Activated T-cell treated with anti-CD3 and anti-CD28 coated beads, Interleukin-2, amount 50 U/mL, for 72 hours (primary cell): ENCODE measurements at places on chromosomes 6 and 20.

DNA sequence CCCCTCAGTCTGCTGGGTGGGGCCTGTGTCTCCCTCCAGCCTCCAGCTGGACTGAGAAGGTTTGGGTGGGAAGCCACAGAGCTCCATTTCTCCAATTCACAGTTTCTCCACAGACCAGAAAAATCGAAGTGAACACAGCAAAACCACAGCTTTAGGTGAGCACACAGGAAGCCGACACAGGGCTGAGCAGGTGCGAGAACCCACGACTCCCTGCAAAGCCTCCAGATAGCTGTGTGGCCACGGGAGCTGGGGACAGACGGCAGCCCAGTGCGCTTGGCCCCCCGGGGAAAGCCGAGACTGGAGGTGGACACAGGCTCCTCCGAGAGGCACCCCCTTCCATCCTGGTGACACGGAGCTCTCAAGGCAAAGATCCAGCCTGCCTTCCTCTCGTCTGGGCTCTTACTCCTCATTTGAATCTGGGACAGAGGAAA lies 29.0 kb upstream of the MPC1 start:
- DNase-seq: peak; percentile 21

GRCh38 chr6:11659757-11660156 lies 118.8 kb downstream of the ADTRP start:
- no peak for DNase-seq

DNA sequence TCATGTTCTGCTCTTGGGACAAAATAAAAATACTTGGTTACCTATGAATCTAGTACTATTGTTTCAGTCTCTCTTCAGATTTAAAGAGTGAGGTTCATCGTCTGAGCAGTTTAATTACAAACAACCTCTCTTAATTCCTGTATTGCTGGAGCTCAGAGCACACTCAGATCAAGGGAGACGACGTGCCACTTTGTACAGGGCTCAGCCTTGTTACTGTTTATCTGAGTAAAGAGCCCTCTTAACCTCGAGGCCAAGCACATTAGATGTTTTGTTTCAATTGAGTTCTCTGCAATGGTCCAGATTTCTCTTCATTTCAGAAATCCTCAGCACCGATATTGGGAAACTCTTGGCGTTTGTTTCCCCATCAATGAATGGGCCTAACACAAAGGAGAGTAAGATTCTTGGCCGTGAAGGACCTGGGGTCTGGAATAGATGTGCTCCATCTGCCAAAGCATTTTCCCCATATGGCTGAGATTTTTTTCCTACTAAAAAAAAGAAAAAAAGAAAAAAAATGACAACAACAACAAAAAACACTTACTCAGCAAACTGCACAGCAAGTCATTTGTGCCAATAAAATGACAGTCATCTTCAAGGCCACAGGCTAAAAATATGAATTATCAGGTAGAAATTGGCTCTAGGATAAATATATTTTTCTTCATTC lies 82.6 kb upstream of the CCN6 start:
- no peak for DNase-seq

DNA sequence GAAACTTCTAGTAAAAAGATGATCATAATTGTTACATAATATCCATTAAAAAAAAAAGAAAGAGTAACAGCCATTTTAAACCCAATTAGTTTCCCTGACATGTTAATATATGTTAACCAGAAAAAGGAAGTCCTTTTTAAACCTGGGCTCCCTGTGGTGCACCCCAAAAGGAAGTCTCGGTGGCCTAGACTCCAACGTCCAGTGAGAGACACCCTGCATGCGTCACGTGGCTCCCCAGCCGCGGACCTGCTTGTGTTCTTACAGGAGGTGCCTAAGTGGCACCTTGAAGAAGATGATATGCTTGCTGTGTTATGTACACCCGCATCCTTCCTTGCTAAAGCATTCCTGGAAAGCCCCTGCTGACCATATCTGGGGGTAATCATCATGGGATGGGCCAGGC lies 50.1 kb downstream of the FOXC1 start:
- DNase-seq: no peak

GRCh38 chr6:133757335-133757734 lies 131.6 kb upstream of the TCF21 start:
- no peak for DNase-seq

GRCh38 chr6:154356690-154357089 lies at the start of gene IPCEF1:
Gene IPCEF1, minus strand, starts transcription at chr6:154356803. Its CDS starts 90,856 bp downstream, at chr6:154265947.
- no peak for DNase-seq

- DNase-seq: no peak
Observed at GRCh38 chr6:12472601-12473038, 182.5 kb downstream of the EDN1 start.

GRCh38 chr6:37514321-37514771 lies 14.7 kb upstream of the CCDC167 start:
- DNase-seq: peak; percentile 55

DNA sequence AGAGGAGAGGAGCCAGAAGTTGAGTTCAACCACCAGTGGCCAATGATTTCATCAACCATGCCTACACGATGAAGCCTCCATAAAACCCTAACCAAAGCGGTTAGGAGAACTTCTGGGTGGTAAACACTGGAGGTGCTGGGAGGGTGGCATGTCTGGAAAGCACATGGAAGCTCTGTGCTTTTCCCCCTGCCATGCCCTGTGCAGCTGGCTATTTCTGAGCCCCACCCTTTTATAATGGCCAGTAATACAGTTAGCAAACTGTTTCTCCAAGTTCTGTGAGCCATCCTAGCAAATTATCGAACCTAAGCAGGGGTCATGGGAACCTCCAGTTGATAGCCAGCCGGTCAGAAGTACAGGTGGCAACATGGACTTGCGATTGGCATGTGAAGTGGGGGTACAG lies 147.8 kb upstream of the INSM1 start:
- no peak for DNase-seq

DNA sequence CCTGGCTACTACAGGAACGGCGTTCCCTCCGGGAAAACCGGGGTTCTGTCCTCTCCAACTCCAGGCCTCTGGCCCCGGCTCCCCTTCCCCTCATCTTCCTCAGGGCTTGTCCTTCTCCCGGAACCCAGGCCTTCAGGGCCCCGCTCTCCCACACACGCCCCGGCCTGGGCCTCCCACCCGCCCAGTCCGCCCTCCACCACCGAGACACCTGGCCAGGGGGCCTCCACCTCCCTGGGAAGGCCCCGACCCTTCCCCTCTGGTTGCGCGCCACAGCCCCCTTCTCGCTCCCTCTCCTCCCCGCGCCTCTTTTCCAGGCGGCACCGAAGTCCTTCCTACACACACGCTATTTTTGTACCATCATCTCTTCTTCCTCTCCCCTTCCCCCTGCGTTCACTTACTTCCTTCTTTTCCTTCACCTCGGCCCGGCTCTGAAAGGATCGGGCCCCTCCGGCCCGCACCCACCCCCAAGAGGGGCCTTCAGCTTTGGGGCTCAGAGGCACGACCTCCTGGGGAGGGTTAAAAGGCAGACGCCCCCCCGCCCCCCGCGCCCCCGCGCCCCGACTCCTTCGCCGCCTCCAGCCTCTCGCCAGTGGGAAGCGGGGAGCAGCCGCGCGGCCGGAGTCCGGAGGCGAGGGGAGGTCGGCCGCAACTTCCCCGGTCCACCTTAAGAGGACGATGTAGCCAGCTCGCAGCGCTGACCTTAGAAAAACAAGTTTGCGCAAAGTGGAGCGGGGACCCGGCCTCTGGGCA lies 1.3 kb upstream of the SIRPA start:
- no peak for DNase-seq

DNA sequence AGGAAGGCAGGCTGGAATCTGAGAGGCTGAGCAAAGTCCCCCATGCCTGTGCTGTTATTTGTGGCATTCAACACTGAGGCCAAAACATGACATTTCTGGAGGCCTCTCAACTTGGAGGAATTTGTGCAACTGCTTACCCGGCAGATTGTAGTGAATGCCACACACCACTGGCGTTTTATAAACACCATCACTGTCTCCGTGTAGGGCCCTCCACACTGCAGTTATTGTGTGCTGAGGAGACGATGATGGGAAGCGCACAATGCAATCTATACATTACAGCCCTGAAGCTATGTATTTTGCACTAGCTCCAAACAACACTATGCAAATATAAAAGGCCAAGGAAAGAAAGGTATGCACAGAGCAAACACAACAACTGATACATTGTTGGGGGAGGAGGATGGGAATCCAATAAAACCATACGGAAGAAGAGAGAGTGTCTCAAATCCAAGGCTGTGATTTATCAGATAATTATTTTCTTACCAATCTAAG lies 106.5 kb downstream of the SMLR1 start:
- no peak for DNase-seq

DNA sequence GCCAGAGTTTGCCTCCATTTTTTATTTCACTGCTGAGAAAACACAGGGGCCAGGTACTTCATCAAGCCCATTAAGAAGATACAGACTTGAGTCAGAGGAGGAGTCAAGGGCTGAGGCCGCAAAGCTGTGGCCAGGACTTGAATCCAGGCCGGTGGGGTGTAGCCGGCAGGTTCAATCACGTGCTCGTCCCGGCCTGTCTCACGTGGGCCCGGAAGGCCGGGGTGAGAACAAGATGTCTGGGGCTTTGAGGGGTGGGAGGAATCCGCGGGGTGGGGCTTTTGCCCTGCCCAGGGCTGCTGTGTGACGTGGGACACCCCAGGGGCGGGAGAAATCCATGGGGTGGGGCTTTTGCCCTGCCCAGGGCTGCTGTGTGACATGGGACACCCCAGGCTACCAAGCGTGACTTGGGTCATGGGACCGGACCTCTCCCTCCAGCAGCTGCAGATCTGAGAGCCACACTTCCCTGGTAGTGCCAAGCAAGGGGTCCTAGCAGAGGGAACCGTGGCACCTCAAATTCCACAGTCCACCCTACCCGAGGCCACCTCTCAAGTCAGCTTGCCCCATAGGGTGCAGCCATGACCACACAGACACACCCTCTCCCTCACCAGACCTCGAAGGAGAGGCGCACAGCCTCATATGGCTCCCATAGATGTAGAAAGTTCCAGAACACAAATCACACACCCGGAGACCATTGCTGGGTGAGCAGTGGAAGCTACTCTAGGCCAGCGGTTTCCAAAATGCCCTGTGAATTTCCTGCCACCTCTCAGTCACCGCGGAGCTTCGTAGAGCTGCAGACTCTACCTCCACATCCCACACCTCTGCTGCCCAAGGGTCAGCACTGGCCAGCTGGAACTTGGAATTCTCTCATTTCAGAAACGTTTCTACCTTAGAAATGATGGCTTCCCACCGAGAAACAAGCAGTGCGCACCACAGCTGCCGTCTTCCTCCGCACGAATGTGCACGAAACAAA lies 156.1 kb downstream of the DLL1 start:
- no peak for DNase-seq

- no peak for DNase-seq
Observed at GRCh38 chr6:120648713-120649112, 685.6 kb downstream of the TBC1D32 start.

DNA sequence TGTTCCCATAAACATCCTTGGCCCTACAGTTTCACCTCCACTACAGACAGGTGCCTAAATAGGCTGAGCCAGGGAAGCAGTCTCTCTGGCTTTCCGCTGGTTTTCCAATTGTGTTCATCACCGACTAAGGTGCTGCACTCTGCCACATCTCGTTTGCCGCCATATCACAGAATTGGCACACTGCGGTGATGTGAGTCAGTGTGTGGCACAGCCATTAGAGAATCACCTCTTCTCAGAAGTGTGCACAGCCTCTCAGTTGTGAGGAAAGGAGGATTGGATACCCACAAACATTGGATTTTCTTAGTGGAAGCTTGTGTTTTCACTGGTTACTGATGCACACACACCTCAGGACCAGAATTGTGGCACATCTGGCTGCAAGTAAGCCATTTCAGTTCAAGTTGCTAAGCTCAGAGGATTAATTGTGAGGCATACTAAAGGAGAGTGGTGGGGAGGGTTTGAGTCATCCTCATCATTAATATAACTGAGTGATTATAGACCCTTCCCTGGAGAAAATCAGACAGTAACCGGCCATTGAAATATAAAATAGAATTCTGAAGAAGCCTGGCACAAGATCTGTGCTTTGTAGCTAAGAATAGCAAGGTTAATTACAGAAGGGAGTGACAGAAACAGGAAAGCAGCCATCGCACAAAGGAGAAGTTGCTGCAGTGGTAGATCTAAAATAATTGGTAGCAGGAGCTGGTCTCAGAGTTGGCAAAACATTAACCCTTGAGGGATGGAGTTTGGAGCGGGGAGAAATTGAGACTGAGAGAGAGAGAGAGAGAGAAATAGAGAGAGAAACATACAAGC lies 506.9 kb downstream of the LMBRD1 start:
- no peak for DNase-seq

DNA sequence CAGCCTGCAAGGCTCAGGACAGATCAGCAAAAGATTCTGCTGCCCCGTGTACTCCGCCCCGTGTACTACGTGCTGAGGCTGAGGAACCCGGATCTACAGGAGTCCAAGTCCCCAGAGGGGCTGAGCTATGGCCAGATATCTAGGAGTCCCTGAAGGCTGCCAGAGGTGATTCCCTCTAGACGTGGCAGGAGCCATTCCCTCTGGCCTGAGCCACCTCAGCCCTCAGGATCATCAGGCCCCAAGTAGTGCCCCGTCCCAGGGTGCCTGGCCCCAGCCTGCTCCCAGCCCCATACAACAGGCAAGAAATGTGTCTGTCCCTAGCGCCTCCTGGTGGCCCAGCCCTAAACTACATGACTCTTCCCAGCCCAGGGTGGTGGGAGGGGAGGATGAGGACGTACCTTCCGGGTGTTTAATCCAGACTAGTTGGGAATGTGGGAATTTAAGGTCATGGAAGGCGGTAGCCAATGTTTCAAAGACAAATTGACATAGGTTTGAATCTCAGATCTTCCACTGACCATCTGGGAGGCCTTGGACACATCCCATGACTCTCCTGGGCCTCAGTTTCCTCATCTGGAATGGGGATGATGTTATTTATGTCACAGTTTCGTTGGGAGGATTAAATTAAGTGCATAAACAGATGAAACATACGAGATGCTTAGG lies 49.4 kb upstream of the PTPN1 start:
- DNase-seq: peak; percentile 83

GRCh38 chr6:43699564-43700186 lies 12.1 kb upstream of the MRPS18A start:
- no peak for DNase-seq

GRCh38 chr6:105799056-105799455 lies 287.1 kb upstream of the PRDM1 start:
- DNase-seq: no peak

- DNase-seq: no peak
Observed at GRCh38 chr6:77341058-77341986, 122.0 kb downstream of the HTR1B start.

GRCh38 chr6:38225766-38226165 lies 406.2 kb downstream of the ZFAND3 start:
- DNase-seq: no peak

DNA sequence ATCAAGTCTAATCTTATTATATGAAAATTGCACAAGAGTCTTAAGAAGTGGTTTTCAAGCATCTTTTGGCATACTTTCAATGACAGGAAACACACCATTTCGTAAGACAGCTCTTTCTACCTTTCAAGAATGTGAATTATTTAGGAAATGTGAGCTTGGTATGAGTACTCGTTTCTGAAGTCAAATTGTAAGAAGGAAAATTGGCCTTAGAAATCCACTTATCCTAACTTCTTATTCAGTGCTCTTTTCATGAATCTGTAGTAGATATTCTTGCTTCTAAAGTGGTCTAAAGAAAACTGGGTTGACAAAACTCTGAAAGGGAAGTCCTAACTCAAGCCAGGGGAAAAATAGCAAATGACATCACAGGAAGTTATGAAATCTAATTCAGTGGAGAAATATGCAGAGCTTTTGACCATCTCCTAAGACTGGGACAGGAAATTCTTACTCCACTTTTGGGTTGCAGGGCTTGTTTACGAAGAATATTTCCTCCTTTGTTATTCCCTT lies 38.5 kb upstream of the OGFRL1 start:
- DNase-seq: no peak
